ENCODE measurements at places on chromosomes 1 and 21.

DNA sequence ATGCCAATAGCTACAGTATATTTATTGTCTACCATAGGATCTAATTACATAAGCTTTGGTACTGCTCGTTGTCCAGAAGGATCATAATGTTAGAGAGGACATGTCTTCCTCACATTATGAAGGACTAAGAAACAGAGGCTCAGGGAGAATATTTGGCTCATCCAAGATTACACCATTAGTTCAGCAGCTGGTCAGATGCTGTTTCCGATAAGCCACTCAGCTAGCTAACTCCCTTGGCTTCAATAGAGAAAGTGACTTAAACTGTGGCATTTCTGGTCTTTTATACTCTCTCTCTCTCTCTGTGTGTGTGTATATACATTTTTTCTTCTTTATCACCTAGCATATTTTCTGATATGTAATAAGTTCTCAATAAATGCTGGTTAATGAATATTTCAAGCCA, 70.4 kb downstream of the DDR2 start:
- DNase-seq: no peak

DNA sequence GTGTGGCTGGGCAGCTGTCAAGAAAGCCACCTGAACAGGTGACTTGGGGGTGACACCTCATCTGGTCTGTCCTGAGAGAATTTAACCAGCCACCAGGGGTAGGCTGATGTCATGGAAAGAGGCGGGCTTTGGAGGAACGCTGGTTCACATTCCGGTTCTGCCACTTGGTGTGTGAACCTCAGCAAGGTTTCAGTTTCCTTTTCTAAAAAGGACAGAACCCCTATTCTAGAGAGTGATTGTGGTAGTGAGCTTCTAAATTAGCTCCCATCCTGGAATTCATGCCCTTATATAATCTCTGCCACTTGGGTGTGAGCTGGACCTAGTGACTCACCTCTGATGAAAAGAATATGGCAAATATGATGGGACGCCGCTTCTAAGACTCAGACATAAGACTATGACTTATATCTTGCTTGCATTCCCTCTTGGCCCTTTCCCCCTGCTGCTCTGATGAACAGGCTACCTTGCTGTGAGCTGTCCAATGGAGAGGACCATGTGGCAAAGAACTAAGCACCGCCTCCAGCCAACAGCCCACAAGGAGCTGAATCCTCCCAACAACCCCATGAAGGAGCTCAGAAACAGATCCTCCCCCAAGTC, 332.1 kb downstream of the RRAGC start:
- DNase-seq: peak; percentile 65

DNA sequence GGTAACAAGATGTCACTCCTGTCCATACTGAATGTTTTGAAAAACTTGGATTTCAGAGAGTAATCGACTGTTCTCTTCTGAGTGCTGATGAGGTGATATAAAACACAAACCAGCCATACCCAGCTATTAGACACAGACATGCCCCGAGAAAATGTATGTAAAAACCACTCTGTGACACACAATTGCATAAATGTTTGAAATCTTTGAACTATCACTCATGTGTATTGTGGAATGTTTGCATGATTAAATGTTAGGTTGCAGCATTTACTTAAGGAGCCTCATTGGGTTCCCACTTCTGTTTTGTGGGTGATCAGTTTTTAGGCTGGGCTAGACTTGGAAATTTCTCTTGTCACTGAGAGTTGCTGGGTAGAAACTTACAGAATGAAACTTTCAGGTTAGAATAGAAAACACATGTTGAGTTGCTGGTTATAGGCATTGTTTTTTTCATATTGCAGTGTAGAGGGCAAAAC, 270.4 kb upstream of the B3GALT2 start:
- DNase-seq: no peak

DNA sequence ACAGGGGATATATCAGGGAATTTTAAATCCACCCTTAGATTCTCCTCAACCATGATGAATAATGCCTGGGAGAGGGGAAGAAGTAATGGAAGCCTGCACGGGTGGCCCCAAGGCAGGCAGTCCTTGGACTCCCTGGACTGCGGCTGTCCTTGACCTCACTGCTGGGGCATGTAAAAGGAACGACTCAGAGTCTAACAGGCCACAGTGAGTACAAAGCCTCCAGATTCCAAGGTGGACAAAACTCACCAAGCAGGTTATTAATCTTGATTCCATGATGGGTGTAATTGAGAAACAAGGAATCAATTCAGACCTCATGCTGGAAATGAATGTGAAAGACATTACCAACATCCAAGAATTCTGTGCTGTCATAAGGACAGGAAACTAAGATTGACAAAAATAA, 13.0 kb upstream of the ARHGAP29 start:
- no peak for DNase-seq

DNA sequence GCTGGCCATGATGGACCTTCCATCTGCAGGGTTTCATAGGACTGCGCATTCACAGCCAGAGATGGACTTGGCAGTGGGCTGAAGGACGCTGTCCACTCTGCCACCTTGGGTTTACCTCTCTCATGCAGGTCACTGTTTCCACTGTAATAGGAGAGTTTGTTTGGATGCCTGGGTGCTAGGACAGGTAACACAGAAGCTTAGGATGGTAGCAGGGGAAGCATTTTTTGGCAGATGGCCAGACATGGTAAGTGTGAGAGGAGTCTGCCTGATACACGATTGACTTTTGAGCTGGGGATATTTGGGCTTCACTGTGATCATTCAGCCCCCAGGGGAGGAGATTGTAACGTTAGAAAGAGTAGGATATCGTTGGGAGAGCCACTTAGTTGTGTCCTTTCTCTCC, 11.8 kb downstream of the PSEN2 start:
- DNase-seq: peak; percentile 35

- peak; percentile 12 for DNase-seq
Observed at GRCh38 chr1:109799445-109799844, 35.7 kb upstream of the EPS8L3 start.

GRCh38 chr1:205668951-205669340, 11.4 kb downstream of the SLC45A3 start:
- DNase-seq: no peak

DNA sequence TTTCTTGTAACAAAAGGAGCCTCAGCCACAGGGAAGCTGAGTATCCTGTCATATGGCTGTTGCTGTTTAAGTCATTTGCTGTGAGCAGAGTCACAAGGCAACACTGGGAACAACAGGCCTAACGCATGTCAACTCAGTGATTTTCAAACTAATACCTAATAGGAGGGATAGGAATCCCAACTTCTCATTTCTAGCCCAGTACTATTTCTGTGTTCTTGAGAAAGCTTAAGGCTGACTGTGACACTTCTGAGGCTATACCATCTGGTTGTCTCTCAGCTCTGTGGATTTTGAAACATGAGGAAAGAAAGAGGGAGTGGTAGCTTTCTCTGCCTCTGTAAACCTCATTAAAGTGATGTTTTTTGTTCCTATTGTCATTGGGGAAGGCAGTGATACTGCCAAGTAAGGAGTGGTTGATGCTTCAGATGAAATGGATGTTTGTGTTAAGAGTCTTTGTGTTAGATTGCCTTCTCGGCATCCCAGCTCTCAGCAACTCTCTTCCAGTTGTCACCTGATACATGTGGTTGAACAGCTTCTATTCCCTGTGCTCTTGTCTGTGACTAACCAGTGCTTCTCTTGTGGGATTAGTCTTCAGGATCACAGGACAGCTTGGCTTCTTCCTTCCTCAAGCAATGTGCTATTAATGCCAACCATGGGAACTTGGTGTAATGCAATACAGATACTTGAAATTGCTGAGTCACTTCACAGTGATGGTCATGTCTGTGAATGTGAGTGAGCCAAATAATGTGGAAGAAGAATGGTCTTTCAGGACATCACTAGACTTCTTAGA, 166.8 kb upstream of the IVNS1ABP start:
- DNase-seq: no peak

DNA sequence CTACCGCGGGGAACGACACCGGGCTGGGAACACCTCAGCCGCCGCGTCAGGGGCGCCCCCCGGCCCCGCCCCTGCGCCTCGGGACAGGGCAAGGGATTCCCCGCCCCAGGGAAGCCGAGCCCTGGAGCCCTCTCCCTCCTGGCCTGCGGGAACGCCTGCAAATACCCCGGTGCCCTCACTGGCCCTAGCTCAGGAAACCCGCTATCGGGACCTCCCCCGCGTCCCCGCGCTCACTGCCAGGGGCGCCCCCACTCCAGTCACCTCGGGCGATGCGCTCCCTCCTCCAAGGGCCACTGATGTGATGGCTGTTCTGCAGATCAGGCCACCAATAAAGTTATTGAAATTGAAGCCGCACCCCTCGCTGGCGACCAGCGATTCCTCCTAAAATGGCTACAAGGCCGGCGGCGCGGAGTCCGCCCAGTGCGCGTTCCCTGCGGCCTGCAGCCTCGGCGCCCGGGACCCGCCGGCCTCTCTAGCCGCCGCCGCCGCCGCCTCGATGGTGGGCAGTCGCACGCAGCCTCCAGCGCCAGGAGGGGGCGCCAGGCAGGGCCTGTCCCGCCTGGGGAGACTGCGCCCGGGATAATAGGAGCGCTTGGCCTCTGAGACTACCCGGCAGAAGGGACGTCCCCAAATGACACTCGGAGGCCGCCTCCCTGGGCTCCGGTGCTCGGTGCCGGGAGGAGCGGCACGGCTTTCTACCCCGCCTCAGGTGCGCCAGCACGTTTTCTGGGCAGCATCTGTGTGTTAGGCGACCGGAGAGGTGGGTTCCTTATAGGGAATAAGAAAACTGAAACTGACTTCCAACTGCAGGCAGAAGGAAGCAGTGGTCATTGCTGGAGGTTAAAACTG, at the start of gene PRKAB2:
Gene PRKAB2 (minus strand): TSS at position 303 of the 849 bp plus-strand sequence. CDS start 326 bp downstream, outside the sequence.
- peak; percentile 95 for DNase-seq

GRCh38 chr1:31576201-31576669, at the start of gene TINAGL1:
Gene TINAGL1, plus strand, starts transcription at chr1:31576515. Its CDS starts 634 bp downstream, at chr1:31577149.
- DNase-seq: no peak

DNA sequence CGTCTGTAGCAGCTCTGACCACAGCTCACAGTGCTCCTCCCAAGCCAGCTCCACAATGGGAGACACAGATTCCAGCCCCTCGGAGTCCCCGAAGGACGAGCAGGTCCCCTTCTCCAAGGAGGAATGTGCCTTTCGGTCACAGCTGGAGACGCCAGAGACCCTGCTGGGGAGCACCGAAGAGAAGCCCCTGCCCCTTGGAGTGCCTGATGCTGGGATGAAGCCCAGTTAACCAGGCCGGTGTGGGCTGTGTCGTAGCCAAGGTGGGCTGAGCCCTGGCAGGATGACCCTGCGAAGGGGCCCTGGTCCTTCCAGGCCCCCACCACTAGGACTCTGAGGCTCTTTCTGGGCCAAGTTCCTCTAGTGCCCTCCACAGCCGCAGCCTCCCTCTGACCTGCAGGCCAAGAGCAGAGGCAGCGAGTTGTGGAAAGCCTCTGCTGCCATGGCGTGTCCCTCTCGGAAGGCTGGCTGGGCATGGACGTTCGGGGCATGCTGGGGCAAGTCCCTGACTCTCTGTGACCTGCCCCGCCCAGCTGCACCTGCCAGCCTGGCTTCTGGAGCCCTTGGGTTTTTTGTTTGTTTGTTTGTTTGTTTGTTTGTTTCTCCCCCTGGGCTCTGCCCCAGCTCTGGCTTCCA, 22.9 kb upstream of the VPS13D start:
- no peak for DNase-seq

- DNase-seq: no peak
Observed at GRCh38 chr1:109484519-109484975, 842 bp downstream of the ATXN7L2 start.

DNA sequence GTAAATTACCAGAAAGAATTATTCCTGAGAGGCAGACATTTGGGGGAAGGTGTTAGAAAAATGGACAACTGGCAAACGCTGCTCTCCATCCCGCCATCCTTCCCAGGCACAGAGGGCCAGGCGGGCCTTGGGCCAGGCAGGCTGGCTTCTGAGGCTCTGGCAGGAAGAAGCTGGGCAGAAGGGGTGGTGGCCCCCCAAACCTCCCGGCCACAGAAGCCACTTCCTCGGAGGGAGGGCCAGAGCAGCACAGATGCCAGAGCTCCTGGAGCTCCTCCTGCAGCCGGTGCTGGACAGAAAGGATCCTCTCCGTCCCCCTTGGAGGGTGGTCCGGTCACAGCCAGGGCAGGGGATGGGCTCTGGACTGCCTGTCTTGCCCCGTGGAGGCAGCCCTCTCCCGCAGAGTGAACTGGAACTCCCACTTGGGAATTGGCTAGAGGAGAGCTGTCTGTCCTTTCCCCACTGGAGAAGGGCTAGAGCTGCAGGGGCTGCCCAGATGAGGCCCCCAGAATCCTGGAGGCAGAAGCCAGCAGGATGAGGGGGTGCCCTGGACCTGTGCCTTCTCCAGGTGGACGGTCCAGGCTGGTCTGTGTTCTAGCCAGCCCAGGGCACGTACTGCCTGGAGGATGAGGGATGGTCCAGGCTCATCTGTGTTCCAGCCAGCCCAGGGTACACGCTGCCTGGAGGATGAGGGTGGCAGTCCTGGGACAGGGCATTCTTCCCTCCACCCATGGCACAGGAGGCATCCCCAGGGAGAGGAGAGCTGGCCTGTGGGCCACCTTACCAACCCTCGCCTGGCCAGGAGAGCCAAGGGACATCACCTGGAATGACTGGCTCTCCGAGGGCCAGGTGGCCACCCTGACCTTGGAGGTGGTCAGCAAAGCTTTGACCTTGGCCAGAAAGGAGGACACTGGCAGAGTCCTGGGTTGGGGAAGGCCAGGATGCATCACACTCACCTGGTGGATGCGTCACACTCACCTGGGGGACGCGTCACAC, 47.4 kb upstream of the ACTRT2 start:
- DNase-seq: no peak

- DNase-seq: no peak
Observed at GRCh38 chr1:208808301-208808700, 564.1 kb upstream of the PLXNA2 start.

DNA sequence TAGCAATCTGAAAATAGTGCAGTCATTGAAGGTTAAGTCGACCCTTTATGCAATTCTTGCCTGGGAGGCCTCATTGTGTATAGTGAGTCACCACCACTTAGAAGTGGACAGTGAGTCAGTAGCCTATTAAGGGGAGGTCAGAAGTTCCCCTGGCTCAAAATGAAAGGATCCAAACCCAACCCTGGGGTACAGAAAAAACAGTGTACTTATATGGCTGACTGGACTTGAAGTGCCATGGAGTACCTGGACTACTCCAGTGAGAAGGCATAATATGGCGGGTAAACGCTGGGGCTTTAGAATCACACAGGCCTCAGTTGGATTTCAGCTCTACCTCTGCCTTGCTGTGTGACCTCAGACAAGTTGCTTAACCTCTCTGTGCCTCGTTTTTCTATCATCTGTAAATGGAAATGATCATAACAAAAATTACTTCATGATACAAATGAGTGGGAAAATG, 2.2 kb upstream of the BCL9 start:
- peak; percentile 46 for DNase-seq

DNA sequence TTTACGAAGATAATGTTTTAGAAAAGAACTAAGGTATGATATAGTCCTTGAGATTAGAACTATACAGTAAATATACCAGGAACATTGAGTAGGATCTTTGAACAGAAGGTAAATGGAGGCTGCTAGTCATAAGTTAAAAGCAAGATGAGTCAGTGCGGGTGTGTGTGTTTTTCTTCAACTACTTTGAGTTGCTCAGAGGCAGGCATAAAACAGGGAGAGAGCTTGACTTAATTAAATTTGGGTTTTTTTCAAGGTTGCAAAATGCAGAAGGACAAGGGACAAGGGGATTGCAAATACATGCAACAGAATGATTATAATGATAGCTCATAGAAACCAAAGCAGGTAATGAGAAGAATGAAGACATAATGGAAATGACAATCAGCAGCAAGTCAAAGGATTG, 815.1 kb downstream of the NCAM2 start:
- no peak for DNase-seq
